ENCODE measurements at places on chromosomes 11 and 22.
A peak's percentile ranks its signal among the peaks of the same experiment; 100 is the strongest.

DNA sequence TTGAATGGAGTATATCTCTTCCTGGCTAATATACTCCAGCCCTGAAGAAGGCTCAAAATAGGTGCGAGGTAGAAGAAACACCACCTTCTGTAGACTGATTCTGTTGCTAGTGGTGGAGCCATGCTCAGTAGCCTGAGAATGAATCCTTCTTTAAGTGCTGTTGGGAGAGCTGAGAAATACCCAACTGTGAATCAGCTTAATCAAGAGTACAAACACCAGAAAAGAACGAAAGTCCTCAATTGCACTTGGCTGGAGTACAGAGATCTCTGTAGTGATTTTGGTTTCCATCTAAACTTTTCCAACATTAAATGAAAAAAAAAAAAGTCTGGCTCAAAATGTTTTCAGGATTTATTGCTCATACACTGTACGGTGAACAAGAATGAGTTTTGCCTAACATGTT, 619.1 kb downstream of the METTL15 start:
- no peak for DNase-seq

- no peak for DNase-seq
Measured at GRCh38 chr22:38142606-38143005, 32.1 kb upstream of the BAIAP2L2 start.

GRCh38 chr11:18580113-18580766, 8.3 kb downstream of the UEVLD start:
- no peak for DNase-seq

GRCh38 chr11:129264114-129264513, 72.0 kb upstream of the ARHGAP32 start:
- DNase-seq = no peak

DNA sequence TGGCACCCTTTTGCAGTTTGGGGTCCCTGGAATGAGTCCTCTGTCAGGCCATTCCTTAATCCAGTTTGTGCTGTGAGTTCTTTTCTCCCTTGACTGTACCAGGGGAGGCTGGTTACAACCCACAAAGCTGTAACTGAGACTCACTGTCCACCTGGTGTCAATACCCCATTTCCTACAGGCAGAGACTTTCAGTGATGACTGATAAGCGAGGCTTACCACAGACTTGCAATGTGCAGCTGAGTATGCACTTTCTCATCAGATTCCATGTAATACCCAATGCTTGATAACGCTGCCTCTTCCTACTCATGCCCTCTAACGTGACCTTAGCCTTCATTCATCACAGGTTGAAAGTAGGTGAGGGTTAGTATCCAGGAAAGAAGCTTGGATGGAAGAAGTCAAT, 120.1 kb downstream of the INSC start:
- no peak for DNase-seq

DNA sequence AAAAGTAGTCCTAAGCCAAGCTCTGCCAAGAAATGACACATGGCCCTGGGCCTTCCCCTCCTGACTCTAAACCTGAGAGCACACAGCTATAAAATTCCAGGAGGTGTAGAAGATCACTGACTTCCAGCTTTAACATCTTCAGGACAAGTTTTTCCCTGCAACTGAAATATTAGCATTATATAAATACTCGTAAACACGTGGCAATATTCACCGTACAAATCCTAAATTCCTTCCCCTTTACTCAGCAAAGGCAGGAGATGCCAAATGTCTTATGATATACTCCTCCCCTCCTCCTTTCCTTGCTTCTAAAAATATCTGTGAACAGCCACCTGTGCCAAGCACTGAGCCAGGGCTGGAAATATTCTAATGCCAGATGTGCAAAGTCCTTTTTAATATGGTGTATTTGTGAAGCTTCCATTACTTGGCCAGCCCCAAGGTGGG, 194.0 kb downstream of the LARGE1 start:
- DNase-seq = no peak

DNA sequence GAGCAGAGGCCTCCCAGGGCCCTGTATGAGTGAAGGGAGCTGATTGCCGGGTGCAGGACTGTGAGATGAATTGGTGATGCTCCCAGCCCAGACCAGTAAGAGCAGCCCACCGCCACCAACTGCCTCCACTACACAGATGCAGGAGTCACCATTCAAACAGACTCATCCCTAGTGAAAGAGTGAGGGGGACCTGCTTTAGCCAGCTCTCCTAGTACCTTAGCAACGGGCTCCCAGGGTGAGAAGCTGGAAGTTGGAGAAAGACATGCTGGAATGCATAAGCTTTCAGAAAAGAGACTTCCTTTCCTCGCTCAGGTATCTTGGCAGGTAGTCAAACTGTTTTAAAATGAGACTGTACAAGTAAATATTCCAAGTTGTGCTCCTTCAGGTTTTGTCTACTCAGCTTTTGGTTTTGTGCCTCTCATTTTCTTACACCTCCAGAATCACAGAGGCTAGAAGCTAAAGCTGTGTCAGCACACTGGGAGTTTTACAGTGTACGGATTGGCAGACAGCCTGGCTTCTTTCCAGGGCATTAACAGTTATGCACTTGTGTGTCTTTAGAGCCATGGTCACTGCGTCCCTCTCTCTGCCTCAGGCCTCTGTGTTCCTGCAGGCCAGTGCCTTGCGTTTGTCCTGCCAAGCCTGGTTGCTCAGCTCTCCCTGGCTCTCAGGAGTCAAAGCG, 146.2 kb downstream of the ATXN10 start:
- no peak for DNase-seq

GRCh38 chr11:26571861-26572654, at the start of gene MUC15:
Gene MUC15, minus strand, starts transcription at chr11:26572263. Its CDS starts 5,169 bp downstream, at chr11:26567094.
- DNase-seq = no peak

GRCh38 chr11:63660972-63661371, 10.2 kb downstream of the ATL3 start:
- DNase-seq = no peak

DNA sequence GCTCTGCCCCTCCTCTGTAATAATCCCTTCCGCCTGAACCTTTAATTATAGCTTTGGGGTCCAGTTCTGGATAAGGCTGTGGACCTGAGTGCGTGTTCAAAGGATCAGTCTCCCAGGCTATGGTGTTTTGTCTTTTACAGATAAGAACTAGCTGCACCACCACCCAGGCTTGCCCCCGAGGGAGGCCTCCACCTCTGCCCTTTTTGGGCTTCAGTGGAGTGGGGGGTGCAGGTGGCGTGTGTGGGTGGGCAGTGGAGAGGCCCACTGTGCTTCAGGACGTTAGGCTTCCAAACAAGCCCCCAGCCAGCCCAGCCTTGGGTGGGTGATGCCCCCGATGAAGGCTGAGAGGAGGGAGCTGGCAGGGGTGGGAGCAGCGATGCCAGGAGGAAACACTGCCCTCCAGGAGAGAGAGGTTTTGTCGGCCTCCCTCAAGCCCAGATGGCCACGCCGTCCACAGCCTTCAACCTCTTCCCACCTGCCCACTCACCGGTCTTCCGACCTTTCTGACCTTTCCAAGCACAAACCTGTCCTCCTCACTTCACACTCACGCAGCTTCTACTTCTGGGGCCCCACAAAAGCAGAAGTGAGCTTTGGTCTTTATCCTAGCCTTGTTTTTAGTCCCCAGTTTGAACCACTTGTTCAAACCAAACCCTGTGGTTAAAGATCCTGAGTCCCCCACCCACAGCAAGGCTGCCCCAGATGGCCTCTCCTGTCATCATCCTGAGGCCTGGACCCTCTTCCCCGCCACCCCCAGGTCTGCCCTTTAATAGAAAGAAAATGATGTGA, 20.4 kb downstream of the PSMD13 start:
- DNase-seq = no peak

- DNase-seq = no peak
Measured at GRCh38 chr11:134794192-134794591, 382.1 kb upstream of the B3GAT1 start.

DNA sequence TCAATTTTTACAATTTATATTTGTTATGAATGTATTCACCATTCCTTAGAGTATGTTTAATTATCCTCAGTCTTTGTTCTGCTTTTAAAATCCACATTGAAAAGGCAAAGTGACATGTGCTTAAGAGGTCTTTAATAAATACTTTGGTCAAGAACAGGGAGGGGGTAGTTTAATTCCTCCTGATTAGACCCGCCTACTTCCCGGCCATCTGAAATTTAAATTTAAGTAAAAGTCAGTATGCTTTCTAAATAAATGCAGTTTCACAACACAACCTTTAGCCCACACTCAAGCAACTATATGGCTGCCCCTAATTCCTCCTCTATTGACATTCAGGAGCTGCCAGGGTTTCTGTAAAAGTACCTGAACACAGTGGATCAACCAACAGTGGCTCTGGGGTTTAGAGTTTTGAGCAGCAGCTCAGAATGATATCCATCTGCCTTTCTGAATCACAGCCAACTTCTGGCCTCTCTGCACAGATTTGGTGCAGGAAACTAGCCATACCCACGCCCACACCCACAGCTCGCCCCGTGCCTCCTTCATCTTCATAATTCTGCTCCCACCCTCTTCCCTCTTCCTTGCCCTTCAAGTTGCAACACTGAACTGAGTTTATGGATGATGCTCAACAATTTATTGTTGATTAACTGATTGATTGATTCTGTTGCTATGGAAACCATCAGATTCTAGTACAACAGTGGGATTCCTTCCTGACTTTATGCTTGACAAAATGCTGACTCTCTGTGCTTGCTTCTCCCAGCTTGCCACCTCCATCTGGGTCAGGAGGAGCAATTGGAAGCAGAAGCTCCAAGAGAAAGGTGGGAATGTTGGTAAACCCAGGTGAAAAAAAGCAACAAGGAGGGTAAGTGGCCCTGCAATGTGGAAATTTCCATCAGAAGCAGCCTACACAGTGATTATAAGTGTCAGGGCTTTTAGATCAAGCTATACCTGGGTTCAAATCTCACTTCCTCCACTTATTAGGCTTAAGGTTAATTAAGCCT, 70.8 kb downstream of the PANX1 start:
- DNase-seq = no peak

- peak; percentile 59 for DNase-seq
Measured at GRCh38 chr22:19998232-19998951, 18.2 kb downstream of the ARVCF start.

- DNase-seq = no peak
Measured at GRCh38 chr11:78656327-78656726, 81.7 kb upstream of the NARS2 start.

DNA sequence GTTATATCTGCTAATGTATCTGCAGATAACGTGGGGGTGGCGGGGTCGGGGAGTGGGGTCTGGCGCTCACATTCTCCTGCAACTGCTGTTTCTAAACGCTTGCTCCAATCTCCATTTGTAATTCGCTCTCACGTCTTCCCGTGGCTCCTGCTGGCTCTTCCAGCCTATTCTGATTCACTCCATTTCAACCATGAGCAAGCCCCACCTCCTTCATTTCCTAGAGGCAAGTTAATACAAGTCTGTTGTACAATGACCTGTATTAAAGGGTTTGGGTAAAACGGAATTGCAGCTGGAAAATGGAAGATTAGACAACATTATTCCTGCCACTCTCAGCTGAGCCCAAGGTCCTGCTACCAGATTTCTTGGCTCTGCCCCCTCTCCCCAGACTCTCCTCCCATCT, 132.3 kb downstream of the CSNK2A3 start:
- no peak for DNase-seq

DNA sequence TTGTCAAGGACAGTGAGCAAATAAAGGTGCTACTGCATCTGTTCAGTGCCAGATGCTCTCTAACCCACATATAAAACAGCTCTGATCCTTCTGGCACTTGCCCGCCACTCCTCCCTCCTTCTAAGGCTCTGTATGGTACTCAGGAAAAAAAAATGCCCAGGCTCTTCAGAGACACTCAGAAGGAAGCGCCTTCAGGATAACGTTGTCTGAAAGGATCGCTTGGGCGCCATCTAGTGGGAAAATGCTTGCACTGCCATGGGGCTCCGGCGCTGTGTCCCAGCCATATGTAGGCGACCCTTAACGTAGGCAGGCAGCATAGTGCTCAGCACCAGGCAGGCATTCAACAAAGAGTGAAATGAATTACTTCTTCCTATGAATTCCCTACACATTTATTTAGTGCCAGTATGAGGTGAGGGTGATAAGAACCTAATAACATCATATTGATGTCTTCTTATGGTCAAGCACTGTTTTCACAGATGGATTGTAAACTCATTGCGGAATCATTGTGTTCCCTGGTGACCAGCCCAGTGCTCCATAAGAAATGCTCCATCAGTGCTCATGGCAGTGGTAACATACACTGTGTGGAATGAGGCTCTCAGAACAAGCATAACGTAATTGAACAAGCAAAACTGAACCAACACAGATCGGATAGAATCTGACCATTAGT, 39.6 kb downstream of the PAMR1 start:
- DNase-seq = peak; percentile 63

GRCh38 chr11:46315783-46316563, 31.3 kb upstream of the DGKZ start:
- DNase-seq = peak; percentile 47

DNA sequence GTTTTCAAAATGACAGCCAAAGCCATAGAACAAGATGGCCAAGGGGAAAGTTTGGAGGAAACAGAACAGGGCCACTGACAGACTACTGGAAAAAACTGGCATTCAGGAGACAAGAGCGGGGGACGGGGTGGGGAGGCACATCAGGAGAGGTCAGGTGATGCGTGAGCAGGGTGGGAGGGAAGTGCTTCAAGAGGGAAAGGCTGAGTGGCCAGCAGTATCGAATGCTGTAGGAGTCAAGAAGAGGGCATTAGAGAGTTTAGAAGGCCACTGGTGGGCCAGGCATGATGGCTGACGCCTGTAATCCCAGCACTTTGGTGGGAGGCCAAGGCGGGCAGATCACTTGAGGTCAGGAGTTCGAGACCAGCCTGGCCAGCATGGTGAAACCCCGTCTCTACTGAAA, 8.2 kb downstream of the GTPBP1 start:
- no peak for DNase-seq

DNA sequence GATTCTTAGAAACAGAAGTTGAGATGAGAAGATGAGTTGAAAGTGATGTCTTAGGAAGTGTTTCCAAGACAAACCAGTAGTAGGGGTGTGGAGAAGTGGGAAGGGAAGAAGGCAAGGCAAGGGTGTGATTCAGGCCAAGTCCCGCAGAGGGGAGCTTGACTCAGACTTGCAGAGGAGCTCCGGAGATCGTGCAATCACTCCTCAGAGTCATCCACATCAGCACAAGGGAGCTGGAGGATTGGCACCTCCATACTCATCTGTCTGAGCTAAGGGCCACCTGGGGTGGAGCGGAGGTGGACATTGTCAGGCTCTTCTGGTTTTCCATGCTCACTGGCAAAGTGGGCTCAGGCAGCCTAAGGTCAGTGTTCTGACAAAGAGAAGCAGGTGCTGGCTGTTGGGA, 44.4 kb downstream of the CHRDL2 start:
- no peak for DNase-seq

- no peak for DNase-seq
Measured at GRCh38 chr11:104928811-104929210, 30.6 kb upstream of the CASP12 start.

- no peak for DNase-seq
Measured at GRCh38 chr11:4825132-4825531, 4.0 kb downstream of the OR51F2 start.

All from NCI-H146 (cell line).